ENCODE measurements at places on chromosomes 1 and 21.

GRCh38 chr1:114700036-114700600 lies 4.8 kb upstream of the AMPD1 start:
- no peak for DNase-seq

GRCh38 chr1:59664166-59664565 lies 150.6 kb upstream of the HOOK1 start:
- DNase-seq, result no peak

DNA sequence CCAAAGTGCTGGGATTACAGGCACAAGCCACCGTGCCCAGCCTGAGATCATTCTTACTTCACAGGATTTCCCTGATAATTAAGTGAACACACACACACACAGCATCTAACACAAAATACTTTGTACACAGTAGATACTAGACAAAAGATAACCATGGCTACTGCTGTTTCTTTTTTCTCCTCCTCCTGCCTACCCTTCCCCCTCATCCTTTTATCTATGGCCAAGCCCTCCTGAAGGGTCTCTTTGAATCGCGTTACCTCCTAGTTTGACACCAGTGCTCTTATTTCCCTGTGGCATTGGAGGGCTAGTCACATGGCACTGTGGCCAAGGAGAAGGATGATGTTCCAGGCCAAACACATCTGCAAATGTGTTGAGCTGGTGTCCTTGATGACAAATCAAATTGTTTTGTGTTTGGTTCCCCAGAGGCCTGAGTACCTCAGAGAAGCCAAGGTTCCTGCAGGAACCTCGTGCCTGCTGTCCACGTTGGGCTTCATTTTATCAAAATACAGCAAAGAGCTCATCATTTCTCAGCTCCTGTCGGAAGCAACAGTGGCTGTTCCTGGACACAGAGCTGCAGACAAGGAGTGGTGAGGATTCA lies 20.6 kb downstream of the NDUFS5 start:
- no peak for DNase-seq

- no peak for DNase-seq
These were observed 43.8 kb downstream of the FAAP20 start for GRCh38 chr1:2150801-2151200.

DNA sequence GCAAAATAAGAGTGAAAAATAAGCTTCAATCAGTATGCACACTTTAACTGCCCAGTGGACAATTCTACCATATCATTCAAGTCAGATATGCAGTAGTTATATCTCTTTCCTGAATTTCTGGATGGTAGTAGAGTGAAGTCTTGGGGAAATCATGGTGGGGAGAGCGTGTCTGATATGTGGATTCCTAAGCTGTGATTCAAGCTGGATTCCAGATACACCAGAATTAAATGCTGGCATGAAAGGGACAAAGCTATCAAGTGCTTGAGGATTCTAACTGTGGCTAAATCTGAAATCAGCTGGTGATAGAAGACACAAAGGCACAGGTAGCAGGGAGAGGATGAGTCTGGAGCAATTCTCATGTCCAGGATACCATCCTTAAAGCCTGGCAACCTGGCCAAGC lies 323.5 kb downstream of the DUSP10 start:
- DNase-seq, result no peak

DNA sequence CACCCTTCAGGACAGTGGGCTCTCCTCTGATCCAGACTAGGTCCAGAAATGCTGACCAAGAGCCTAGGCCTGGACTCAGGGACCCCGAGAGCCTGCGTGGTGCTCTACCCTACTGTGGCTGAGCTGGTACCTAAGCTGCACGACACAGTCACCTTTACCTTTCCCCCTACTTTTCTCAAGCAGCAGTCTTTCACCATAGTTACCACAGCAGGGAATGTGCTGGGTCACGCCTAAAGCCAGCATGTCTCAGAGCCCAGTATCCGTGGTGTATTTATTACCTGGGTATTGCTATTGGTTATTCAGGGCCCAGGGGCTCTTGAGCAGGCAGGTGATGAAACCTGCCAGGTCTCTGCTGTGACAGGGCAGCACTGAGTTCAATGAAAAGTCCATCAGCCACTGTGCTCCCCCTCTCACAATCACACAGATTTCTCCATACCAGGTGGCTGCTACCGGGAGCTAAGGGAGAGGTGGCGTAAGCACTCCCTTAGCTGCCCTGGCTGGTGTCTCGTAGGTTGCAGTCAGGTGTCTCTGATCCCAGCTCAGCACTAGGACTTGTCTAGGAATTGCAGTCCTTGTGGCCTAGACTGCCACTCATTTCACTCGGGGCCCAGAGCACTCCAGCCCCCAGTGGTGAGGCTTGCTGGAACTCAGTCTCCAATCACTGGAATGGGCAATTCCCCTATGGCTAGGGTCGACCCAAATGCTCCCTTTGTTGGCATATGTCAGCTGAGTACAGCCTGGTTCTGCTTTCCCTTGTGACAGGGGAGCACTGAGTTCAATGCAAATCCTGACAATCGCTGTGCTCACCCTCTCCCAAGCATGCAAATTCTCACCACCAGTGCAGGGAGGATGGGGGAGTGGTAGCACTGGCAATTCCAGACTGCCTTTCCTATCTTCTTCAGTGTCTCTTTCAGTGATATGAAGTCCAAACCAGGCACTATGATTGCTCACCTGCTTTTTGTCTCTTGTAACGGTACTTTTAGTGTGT lies 128.7 kb downstream of the PHTF1 start:
- DNase-seq, result no peak

DNA sequence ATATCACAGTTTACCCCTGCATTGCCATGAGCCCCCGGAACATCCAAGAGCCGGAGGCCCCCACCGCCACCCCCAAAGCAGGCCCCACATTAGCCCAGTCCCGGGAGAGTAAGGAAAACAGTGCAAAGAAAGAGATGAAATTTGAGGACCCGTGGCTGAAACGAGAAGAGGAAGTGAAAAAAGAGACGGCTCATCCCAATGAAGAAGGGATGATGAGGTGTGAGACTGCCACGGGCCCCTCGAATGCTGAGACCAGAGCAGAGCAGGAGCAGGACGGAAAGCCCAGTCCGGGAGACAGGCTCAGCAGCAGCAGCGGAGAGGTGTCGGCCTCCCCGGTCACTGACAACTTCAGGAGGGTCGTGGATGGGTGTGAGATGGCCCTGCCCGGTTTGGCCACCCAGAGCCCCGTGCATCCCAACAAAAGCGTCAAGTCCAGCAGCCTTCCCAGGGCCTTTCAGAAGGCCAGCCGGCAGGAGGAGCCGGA lies 532.4 kb downstream of the KIF26B start:
- no peak for DNase-seq

DNA sequence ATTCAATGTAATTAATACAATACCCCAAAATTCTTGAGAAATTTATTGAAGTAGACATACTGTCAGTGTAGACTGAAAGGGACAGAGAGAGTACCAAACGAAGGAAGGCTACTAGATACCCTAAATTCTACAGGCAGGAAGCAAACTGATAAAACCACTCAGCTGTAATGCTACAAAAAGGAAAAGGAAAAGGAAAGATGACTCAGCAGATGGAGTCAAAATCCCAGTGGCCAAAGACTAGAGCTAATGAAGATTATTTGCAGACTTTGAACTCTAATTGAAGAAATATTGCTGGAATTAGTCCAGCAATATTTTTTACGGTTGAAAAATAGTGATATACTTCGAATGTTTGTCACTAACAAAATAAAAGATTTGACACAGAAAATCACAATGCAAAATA lies 671.9 kb downstream of the BRINP3 start:
- DNase-seq, result no peak

DNA sequence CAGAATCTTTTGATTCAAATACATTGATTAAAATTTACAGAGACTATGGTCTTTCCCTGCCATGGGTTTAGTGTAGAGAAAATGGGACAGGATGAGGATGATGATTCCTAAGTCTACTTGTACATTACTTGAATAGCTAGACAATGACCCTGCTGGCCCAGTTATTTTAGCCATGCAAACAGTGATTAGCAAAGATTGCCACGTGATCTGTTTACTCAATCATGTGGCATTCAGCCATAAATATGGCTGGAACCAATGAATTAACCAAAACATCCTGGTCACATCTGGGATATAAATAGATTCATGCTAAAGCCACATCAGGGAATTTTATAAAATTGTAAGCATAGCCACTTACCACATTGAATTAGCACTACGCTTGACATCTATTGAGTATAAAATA lies 167.3 kb downstream of the PBX1 start:
- DNase-seq, result no peak

DNA sequence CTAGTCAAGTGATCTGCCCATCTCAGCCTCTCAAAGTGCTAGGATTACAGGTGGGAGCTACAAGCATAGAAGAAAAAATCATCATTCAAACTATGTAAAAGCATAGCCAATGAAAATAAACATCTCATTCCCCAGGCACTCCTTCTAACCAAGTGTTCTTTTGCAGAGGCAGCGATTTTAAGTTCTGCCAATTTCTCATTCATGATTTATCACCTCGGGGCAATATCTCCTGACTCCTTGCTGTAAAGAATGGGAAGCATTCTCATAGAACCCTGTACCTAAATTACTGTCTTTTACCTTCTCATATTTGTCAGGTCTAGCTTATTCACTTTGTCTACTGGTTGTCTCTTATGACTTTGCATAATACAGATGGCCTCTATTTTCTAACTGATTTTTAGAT lies 32.5 kb upstream of the IVNS1ABP start:
- DNase-seq, result no peak

- no peak for DNase-seq
These were observed at the start of gene ASB17 for GRCh38 chr1:75932304-75932703. ASB17 (minus strand) TSS chr1:75932404; CDS start chr1:75932291, 113 bp downstream.

GRCh38 chr1:38085666-38086330 lies 39.2 kb upstream of the POU3F1 start:
- no peak for DNase-seq

- no peak for DNase-seq
These were observed 446.0 kb downstream of the PCP4 start for GRCh38 chr21:40313260-40313659.

DNA sequence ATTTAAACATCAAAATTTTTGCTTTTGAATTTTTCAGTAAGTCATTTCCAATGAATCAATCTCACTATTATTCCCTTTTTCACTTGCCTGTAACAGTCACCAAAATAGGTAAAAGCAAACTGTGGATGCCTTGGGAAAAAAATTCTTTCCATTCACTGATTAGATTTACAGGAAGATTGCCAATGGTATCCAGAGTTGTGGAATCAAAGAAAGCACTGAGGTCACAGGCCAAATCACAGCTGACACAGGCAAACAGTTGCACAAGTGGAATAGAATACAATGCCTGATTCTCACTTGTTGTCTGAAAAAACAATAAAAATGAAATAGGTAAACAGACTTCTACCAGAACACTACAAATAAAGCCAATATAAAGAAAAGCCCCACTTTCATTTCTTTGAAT lies 48.4 kb downstream of the LTN1 start:
- DNase-seq, result no peak

DNA sequence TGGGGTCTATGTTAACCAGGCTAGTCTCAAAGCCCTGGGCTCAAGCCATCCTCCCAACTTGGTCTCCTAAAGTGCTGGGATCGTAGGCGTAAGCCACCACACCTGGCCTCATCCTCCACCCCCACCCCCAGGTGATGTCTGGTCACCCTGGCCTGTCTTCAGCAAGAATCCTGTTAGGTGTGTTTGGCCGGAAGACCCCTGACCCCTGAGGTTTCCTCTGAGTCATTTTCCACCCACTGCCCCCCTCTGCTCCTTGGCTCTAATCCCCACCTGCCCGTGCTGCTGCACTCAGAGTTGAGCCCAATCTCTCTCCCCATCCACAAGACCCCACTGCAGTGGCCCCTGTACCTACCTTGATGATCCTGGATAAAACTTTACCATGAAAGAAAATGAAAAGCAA lies 25.2 kb downstream of the SLC66A1 start:
- DNase-seq, result no peak

GRCh38 chr21:32958288-32959002 lies 67.3 kb upstream of the OLIG2 start:
- no peak for DNase-seq

GRCh38 chr1:24905979-24906720 lies 23.9 kb downstream of the RUNX3 start:
- DNase-seq, result no peak

GRCh38 chr21:46320331-46320801 lies 3.3 kb downstream of the C21orf58 start:
- DNase-seq, result no peak

- DNase-seq, result no peak
These were observed 90.5 kb downstream of the NMNAT2 start for GRCh38 chr1:183327434-183328290.

GRCh38 chr1:149967041-149967440 lies 30.4 kb upstream of the MTMR11 start:
- DNase-seq, result no peak

- DNase-seq, result no peak
These were observed 361 bp downstream of the TMCC2 start for GRCh38 chr1:205228093-205228521.

GRCh38 chr1:101379950-101380349 lies 143.1 kb downstream of the S1PR1 start:
- no peak for DNase-seq

DNA sequence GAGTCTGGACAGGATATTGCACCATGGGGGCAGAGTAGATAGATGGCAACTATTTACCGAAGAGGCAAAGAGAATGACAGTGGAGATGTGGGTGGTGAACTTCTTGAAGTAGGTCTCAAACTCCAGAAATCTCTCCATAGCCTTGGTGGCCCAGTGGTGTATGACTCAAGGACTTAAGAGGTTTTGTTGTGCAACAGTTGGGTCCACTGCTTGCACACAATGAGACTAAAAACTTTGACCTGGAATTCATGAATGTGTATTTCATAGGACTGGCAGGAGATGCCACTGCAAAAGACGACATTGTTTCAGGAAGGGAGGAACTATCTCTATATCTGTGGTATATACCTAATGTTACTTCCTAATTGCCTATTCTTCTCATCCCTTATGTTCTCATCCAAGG lies 75.9 kb downstream of the ZSCAN20 start:
- DNase-seq, result no peak

GRCh38 chr1:39398278-39399021 lies 93.0 kb upstream of the BMP8A start:
- DNase-seq, result peak; percentile 65

DNA sequence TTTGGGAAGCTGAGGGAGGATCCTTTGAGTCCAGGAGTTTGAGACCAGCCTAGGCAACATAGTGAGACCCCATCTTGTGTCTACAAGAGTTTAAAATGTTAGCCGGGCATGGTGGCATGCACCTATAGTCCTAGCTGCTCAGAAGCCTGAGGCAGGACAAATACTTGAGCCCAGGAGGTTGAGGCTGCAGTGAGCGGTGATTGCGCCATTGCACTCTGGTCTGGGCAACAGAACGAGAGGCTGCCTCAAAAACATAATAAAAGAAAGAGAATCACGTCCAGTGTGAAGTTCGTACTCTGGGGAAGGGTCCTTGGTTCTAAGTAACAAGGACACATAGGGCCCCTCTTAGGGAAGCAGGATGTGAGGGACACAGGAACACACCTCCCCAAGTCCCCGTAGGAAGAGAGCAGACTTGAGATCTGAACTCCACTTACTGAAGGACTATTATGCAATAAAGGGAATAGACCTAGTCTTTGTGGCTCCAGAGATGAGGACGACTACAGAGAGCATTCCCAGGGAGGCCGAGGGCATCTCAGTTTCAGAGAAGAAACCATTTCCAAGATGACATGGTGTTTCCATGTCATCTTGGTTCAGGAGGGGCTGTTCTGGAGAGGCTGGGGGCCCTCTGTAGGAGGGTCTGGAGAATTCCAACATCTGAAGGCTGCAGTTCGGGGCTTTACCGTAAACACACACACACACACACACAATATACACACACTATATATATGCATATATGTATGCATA lies 10.8 kb upstream of the ENO1 start:
- DNase-seq, result no peak

GRCh38 chr1:2611621-2612437 lies 21.0 kb downstream of the MMEL1 start:
- DNase-seq, result no peak

GRCh38 chr1:76136894-76137293 lies 62.3 kb downstream of the ST6GALNAC3 start:
- no peak for DNase-seq

GRCh38 chr1:217135569-217135915 lies 412.3 kb upstream of the ESRRG start:
- no peak for DNase-seq
